Activated T-cell treated with anti-CD3 and anti-CD28 coated beads for 48 hours (primary cell): ENCODE measurements at places on chromosomes 4 and X.

- DNase-seq = no peak
Measured at GRCh38 chr4:189305500-189305899, 635.2 kb upstream of the FRG1 start.

GRCh38 chr4:7252510-7253340, 60.4 kb downstream of the SORCS2 start:
- DNase-seq = no peak

- no peak for DNase-seq
Measured at GRCh38 chrX:71170660-71171059, 26.0 kb downstream of the NLGN3 start.

GRCh38 chr4:85448906-85449890, 25.8 kb upstream of the ARHGAP24 start:
- no peak for DNase-seq

DNA sequence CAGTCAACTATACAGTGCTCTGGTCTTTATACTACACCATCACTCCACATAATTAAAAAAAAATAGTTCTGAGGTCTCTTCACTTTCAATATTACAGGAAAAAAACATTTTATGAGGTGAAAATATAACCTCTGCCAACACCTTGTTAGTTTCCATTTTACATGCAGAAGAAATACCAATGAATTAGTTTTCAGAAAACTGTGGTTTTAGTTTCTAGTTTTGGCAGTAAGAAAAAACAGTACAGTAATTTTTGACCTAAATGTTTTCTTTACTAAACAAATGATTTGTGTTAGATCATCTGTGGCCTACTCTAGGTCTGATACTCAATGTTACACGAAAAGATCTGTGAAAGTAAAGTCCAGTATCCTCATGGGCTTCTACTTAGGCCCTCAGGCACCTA, 10.0 kb downstream of the SULT1E1 start:
- DNase-seq = no peak
